ENCODE measurements at places on chromosomes 2 and 18. TPM values are rescaled to one million over a fixed set of nuclear protein-coding genes. Genes with fewer than 3 reads are reported as not detected.

The ACKR3 gene
- 2.1 TPM for total RNA-seq

The HOXD12 gene
- total RNA-seq = not detected

The STAT4 gene
- total RNA-seq = 0.64 TPM

The SMAD7 gene
- 26.3 TPM for total RNA-seq

The DSG2 gene
- total RNA-seq = 28.7 TPM

The PROM2 gene
- total RNA-seq = 1.0 TPM

The CIB4 gene
- total RNA-seq = not detected

The FAM237A gene
- not detected for total RNA-seq

The SPEG gene
- total RNA-seq = 8.5 TPM

The MBOAT2 gene
- 34.9 TPM for total RNA-seq

The LCT gene
- 0.08 TPM for total RNA-seq

The SIX3 gene
- total RNA-seq = not detected

The LBX2 gene
- total RNA-seq = 0.64 TPM

The NCKAP1 gene
- total RNA-seq = 101 TPM

The HK2 gene
- total RNA-seq = 14.1 TPM

The KCNG3 gene
- not detected for total RNA-seq

The SPP2 gene
- not detected for total RNA-seq

The CCDC150 gene
- total RNA-seq = 2.3 TPM

The SLC19A3 gene
- 1.0 TPM for total RNA-seq

The DUSP19 gene
- total RNA-seq = 3.3 TPM

The PCGF1 gene
- total RNA-seq = 15.8 TPM

The COL4A4 gene
- total RNA-seq = 0.91 TPM

The POMC gene
- total RNA-seq = 5.6 TPM

The NEU2 gene
- not detected for total RNA-seq
